ENCODE measurements at places on chromosomes 5 and 9.

- no peak for DNase-seq
These were observed 51.0 kb upstream of the BRINP1 start for GRCh38 chr9:119420231-119420630.

- no peak for DNase-seq
These were observed 51.6 kb downstream of the AHRR start for GRCh38 chr5:372996-373709.

GRCh38 chr9:87237336-87237735, 260.3 kb upstream of the DAPK1 start:
- no peak for DNase-seq

- DNase-seq, result no peak
These were observed 5.5 kb downstream of the CTNND2 start for GRCh38 chr5:11898787-11899186.

- DNase-seq, result no peak
These were observed 6.1 kb downstream of the NDFIP1 start for GRCh38 chr5:142114687-142115086.
